ENCODE measurements at places on chromosomes 4 and X.

- peak; percentile 83 for DNase-seq
Measured at GRCh38 chr4:1309261-1310010, 19.7 kb downstream of the MAEA start.

- peak; percentile 37 for DNase-seq
Measured at GRCh38 chr4:82721819-82722423, 76.7 kb downstream of the SCD5 start.

- no peak for DNase-seq
Measured at GRCh38 chr4:41257257-41257901, 651 bp downstream of the UCHL1 start.

- DNase-seq = no peak
Measured at GRCh38 chrX:9494771-9495170, 29.9 kb downstream of the TBL1X start.

DNA sequence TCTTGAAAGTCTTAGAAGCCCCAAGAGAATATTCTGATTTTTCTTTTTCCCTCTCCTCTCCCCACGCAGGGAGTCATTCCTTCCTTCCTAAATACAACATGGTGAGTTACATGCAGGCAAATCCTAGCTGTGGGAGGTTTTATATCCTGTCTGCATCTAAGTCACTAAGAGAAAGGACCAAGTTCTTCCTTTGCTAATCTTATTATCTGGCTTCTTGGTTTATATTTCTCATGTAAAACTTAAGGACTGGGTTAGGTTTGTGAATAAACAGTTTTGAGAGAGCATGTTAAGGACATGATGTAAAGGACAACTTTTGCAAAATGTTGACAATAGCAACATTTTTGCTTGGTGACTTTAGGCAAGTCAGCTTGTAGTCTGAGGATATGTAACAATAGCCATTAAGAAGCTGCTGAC lies 5.1 kb upstream of the CXCL9 start:
- no peak for DNase-seq

DNA sequence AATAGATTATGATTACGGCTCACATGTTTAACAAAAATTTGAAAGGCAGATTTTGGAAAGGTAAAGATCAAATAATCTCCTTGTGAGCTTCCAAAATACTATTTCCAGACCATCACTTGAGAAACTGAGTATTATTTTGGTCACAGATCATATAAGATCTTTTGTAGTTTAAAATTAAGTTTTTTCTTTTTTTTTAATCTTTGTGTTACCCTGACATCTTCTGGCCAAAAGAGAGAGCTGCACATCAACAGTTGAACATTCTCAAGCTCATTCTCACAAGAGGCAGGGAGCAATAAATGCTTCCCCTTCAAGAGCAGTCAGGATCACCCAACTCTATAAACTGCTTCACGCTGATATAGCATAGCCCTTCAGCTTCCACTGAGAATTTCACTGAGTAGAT lies 15.9 kb downstream of the TMEM192 start:
- DNase-seq = no peak

DNA sequence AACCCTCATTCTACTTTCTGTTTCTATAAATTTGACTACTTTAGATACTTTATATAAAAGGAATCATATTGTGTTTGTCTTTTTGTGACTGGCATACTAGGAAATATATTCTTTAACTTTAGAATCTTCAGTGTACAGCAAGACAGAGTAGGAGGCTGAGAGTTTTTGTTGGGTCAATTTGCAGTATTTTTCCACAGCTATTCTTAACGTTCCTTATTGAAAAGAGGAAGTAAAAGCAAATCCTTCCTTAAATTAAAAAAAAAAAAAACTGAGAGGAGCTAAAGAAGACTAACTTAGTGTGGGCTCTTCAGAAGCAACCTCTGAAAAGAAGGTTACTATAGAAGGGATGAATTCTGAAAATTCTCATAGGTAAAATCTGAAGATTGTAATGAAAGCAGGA lies 1194.6 kb downstream of the ADGRL3 start:
- no peak for DNase-seq

- no peak for DNase-seq
Measured at GRCh38 chrX:10617999-10618351, 2.4 kb downstream of the MID1 start.

- no peak for DNase-seq
Measured at GRCh38 chr4:39104255-39104654, 42.2 kb downstream of the KLHL5 start.

DNA sequence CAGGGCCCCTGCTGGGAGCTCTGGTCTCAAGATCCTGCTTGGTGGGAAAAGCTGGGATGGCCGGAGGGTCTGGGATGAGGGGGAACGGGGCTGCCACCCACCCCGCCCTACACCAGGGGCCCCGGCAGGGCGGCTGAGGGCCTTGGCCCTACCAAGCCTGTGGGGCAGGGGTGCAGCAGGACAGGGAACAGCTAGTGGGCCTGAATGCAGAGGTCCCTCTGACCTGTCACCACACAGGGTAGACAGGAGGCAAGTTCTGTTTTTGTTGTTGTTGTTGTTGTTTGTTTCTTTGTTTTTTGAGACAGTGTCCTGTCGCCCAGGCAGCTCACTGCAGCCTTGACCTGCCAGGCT lies 332 bp upstream of the RENBP start:
- no peak for DNase-seq

DNA sequence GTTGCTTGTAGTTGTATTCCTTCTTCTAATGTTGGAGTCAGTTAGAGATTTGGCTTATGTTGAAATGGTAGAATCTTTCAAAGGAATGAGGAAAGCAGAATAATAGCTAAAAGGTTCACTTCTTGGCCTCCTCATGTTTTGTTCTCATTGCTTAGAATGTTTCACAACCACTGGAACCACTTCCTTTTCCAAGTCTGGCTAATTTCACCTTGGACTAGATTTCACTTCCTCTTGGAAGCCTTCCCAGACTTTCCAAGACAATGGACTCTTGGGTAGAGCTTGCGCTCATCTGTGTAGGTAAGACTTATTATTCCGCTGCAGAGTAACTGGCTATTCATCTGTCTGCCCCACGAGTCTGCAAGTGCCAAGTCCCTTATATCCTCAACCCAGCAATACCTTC lies 8.3 kb downstream of the SPATA18 start:
- no peak for DNase-seq

DNA sequence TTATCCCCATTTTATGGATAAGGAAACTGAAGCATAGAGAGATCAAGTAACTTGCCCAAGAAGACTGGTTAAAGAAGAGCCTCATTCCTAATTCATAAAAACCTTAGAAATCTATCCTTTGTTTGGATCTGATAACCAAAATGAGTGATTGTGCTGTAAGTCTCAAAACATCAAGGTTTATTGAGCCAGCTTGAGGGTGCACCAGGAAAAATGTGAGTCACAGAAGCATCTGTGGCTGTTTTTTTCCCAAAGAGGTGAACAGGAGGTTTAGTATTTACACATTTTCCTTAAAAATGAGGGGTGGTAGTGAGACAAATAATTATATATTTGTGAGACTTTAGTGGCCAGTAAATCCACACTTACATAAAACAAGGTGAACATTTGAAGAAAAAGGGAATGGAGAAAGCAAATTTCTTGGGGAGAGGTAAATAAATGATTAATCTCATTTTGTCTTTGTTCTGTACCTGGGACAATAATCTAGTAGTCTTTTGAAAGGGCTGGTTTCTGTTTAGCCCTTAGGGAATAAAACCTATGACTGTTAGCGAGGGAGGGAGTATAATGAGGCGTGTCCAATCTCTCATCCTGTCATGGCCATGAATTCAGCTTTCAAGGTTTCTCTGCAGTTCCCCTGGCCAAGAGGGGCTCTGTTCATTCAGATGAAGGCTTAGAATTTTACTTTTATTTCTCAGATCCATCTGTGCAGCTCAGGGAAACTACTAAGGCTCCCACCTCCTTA lies 12.2 kb upstream of the FMR1 start:
- no peak for DNase-seq

All from HFF-Myc (cell line).